Motor neuron (in vitro differentiated cells): ENCODE measurements at places on chromosomes 4 and X.

GRCh38 chrX:118975831-118976598, 1.6 kb downstream of the LONRF3 start:
- peak; percentile 79 for ATAC-seq

- ATAC-seq, result no peak
Measured at GRCh38 chr4:6365545-6366086, 96.0 kb downstream of the WFS1 start.

DNA sequence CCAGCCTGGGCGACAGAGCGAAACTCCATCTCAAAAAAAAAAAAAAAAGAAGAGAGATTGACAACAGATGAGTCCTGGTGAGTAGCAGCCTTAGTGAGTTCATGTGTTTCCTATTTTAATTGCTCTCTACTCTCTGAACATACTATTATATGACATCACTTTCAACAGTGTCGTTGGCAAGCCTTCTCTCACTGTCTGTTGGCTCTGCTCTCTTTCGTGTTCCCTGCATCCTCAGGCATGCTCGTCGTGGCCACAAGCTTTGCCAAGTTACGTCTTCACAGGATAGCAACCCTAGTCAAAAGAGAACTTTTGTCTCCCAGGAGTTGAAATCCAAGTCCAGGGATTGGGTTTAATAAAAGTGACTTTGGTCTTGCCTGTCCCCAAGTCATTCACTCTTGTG, 117.1 kb upstream of the EGFL6 start:
- no peak for ATAC-seq

DNA sequence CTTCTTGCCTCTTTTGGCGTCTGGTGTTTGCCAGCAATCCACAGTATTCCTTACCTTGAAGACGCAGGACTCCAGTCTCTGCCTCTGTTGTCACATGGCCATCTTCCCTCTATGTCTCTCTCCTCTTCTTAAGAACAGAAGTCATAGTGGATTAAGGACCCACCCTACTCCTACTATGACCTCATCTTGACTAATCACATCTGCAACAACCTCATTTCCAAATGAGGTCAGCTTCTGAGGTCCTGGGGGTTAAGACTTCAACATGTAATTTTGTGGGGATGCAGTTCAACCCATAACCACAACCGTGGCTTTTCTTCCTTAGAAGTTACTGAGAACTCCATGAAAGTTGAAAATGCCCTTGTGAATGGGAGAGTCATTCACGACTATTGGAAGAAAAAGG, 23.3 kb downstream of the TLR8 start:
- peak; percentile 72 for ATAC-seq

GRCh38 chr4:110614173-110614963, 8.5 kb downstream of the PITX2 start:
- ATAC-seq, result no peak

GRCh38 chrX:80334583-80334982, 85.7 kb upstream of the TENT5D start:
- no peak for ATAC-seq

DNA sequence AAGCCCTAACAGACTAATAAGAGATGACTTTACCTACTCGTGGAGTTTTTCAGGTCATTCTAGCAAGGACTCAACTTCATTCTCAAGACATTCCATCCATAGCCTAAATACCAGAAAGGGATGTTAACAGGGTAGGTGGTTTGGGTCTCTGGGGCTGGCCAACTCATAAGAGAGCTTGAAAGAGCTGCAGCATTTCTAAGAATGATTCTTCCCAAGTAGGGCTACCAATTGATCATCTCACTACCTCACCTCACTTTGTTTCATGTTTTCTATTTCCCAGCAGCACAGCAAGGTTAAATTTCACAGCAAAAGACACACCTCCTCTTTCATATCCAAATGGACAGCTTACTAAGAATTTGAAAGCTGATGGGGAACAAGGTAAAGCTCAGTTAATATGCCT, 614.8 kb upstream of the DIPK2B start:
- no peak for ATAC-seq

DNA sequence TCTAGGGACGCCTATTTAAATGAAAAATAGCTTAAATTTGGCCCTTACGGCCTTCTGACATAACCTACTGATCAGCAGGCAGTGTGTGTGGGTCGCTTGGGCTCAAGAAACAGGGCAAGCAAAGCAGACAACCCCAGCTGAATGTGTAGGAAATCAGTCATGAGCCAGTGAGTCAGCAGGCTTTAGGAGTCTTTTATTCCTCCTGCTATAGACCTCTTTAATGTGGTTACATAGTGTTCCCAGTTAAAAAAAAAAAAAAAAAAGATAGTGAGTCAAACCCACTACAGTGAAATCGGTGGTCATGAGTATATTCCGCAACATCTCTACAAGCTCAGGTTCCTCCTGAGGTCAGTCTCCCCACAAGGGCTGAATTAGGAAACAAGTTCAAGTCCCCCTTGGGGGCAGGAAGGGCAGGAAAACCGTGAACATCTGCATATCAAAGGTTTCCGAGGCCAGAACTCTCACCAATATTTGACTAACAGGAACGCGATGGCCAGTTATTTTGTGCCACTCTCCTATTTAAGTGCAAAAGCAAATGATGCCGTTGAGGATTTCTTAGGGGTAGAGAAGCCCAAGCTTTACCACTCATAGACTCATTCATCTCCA, 32.7 kb downstream of the ACSL1 start:
- peak; percentile 57 for ATAC-seq

DNA sequence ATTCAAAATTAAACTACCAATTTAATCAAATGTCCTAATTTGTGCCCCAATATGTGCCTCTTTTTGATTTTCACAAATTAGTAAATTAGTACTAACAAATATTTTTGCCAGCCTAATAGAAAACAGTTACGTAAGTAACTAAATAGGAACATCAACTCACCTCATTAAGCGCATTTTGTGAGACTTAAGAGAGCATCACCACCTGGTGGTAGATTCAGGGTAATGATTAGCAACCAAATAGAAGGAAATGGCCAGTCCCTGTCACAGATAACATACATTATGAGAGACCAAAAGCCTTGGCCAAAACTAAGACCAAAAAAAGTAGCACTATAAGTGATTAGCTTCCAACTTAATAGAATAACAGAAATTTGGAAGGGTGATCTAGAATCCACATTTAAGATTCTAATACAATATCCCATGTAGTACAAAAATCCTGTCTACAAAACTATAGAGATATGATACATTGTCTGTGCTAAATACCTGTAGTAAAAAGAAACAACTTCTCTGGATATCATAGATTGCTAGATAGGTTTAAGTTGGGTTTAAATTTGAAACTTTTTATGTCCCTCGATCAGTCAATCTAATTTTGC, 46.7 kb downstream of the C4orf46 start:
- no peak for ATAC-seq

GRCh38 chrX:121921258-121921657, 873.8 kb downstream of the GLUD2 start:
- peak; percentile 61 for ATAC-seq

- peak; percentile 61 for ATAC-seq
Measured at GRCh38 chr4:42397635-42398170, 415 bp downstream of the SHISA3 start.

DNA sequence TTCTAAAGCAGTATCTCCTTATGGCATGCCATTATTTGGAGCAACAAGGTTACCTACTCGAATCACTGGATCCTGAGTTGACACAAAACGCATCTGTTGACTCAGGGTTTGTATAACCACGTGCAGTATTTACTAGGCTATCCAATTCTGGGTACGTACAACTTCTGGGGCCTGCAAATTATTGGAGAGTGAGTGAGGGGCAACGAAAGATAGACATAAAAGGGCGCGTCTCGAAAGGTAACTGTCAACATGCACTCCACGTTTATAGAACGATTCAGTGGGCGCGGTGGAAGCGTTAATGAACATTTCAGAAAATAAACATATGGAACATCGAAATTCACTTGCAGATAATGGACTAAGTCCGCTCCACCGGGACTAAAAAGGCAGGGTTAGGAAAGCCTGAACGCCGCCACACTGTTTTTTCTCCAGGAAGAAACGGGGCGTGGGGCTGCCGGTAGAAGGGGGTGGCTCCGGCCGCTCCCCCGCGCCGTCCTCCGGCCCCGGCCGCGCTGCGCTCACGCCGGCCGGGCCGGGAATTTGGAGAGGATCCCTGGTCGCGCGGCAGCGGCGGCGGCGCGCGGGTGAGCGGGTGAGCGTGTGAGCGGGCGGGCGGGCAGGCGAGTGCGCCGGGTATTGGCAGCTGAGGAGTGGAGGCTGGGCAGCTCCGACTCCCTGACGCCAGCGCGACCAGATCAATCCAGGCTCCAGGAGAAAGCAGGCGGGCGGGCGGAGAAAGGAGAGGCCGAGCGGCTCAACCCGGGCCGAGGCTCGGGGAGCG, at the start of gene SMAD1:
Gene SMAD1 (plus strand): TSS at position 690 of the 778 bp plus-strand sequence. CDS start 32,761 bp downstream, outside the sequence.
- peak; percentile 71 for ATAC-seq

DNA sequence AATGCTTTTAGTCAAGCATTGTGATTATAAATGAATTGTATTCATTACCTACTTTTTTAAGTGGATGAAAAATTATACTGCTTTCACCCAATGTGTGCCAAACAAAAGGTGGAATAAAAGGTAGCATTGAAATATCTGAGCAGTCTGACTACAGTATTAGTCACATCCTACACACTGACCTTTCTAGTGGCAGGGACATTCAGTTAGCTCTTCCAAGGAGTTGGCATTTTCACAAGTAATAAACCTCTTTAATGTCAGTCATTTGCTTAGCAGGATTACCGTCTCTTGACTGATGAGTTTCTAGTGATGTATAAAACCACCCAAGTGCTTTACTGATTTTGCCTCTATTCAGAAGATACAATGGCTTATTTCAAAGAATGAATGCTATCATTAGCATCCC, 687.9 kb downstream of the ARAP2 start:
- peak; percentile 34 for ATAC-seq

DNA sequence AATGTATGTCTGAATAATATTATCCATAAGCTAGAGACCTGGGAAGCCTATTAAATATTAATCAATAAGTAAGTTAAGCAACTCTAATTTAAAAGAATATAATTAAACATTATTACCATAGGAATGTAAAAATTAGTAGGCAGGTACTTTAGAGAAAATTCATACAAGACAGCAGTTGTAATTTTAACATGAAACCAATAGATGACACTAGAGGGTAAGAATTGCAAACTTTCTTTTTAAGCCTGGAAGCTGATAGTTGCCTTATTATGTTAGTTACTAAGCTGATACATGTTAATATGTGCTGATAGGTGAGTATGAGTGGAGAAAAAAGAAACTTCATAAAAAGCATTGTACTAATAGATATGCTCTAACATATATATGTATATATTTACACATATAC, 1157.4 kb downstream of the FAM133A start:
- ATAC-seq, result no peak

DNA sequence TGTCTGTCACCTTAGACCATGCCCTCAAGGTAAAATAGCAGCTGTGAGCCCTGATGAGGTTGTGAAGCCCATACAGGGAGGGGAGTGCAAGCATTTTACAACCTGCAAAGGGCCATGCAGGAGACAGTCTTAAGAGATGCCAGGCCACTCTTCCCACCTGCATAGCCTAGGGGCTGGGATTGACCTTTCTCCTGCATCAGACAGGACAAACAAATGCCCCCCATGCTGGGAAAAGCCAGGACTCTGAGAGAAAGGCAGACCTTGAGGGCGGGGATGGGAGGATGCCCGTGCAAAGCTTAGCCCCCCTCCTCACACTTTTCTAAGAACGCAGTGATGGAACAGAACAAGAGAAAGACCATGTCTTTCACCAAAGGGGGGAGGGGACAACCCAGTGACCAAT, 137.9 kb upstream of the MAMLD1 start:
- ATAC-seq, result no peak

DNA sequence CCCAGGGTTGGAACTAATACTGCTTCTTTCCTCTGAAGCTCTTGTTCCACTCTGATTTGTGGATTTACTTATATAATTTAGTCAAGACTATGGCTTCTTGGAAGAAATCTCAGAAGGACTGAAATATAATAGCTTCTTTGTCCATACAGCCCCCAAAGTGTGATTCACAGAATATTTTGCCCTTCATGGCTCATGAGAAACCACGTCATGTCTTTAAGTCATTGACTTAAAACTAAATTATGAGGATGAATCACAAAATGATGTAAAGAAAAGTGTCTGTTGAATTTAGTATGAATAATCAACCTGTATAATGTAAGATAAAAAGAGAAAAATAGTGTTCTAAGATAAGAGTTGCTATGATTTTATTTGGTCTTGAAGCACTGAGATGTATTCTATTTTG, 43.3 kb upstream of the AGA start:
- ATAC-seq, result no peak

DNA sequence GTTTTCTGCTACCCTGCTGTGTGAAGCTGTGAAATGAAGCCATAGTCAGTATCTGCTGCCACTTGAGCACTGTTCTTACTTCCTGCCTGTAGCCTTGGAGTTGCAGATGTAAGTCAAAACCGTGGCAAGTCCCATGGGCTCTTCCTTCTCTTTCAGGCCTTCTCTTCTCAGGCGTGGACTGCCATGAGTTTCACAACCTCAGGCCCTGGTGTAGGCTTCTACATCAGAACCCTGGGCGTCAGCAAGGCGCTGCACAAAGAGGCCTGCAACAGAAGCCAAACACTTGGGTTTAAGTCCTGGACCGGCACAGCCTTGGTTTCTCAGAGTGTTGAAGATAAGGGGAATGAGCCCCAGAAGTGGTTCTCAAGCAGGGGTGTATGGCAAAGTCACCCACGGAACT, 2.5 kb downstream of the ZNF518B start:
- ATAC-seq, result no peak

- no peak for ATAC-seq
Measured at GRCh38 chr4:130424211-130424610, 1328.3 kb downstream of the C4orf33 start.

GRCh38 chr4:79331126-79331876, 5.4 kb upstream of the NAA11 start:
- ATAC-seq, result peak; percentile 44

DNA sequence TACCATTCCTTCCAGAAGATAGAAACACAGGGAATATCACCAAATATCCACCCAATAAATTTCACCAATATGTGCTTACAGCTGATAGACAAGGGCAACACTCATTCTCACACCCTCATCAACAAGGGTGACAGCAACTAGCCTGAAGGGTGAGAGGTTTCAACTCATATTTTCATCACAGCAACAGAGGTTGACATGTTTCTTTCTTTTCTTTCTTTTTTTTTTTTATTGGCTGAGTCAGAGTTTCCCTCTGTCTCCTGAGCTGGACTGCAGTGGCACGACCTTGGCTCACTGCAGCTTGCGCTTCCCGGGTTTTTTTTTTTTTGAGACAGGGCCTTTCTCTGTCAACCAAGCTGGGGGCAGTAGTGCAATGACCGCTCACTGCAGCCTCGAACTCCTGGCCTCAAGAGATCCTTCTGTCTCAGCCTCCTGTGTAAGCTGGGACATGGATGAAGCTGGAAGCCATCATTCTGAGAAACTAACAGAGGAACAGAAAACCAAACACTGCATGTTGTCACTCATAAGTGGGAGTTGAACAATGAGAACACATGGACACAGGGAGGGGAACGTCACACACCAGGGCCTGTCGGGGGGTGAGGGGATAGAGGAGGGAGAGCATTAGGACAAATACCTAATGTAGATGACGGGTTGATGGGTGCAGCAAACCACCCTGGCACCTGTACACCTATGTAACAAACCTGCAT, 27.5 kb upstream of the ASMTL start:
- ATAC-seq, result no peak

DNA sequence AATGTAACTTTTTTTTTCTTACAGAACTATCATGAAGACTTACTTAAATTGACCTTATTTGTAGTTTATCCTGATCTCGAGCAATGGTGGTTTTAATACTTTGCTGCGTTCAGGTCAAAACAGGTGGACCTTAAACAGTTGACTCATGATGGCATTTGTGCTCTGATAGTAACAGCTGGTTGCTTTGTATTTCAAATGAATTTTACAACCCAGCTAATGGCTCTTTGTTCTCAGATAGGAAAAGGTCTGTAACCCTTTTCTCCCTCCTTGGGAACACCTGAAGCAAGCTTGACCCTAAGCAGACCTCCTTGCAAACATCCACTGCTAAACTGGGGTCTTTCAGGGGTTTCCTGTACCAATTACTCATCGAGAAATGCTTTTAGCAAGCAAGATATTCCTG, 79.2 kb downstream of the F11 start:
- no peak for ATAC-seq
